Pancreas (tissue), 10 donors: ENCODE measurements at places on chromosomes 3 and 15. TPM values are rescaled to one million over a fixed set of nuclear protein-coding genes. Genes with fewer than 3 reads are reported as not detected.

GRCh38 chr3:67094167-67094566 lies 96.1 kb downstream of the KBTBD8 start:
- H3K27me3 ChIP-seq, result no peaks in the 10 kb centered on the region
- H3K4me1 ChIP-seq, result no peaks in the 10 kb centered on the region
- no peak for DNase-seq
- H3K4me3 ChIP-seq, result no peak overlapping the region

- no peaks in the 10 kb centered on the region for H3K27me3 ChIP-seq
- no peak for DNase-seq
- H3K27ac ChIP-seq, result no peak overlapping the region
- H3K4me3 ChIP-seq, result no peak overlapping the region
These were observed 141.2 kb downstream of the SERPINI1 start for GRCh38 chr3:167876620-167877281.

DNA sequence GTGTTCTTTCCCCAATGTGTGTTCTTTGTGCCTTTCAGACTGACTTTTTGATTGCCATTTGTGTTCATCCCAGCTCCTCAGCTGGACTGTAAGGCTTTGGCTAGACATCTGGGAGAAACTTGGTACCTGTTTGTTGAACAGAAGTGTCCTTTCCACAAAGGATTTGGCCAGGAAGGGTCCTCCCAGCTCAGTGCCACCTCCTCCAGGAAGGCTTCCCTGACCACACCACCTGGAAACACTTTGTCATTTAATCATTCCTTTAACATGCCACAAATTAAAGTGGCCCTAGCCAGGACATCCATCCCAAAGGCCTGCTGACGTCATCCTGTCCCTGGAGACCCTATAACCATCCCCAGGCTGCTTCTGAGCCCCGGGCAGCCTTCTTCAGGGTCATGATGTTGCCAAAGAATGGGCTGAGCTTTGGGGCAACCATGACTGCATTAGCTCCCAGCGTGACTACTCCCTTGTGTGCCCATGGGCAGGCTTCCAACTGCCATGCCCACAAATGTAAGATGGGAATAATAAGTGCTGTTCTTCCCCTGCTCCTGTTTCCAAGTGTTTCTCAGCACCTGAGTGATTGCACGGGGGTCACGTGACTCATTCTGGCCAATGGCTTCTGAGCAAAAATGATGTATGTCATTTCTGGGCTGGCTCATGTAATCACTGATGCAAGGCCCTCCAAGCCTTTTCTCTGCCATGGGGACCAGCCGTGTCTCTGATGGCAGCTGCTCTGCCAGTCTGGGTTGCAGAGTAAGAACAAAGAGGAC lies 112.5 kb upstream of the SMAD3 start:
- no peaks in the 10 kb centered on the region for H3K27me3 ChIP-seq
- H3K4me3 ChIP-seq, result no peak overlapping the region
- no peaks in the 10 kb centered on the region for H3K36me3 ChIP-seq
- DNase-seq, result no peak
- H3K27ac ChIP-seq, result no peak overlapping the region

The TMCO5A gene
- not detected for polyA plus RNA-seq

DNA sequence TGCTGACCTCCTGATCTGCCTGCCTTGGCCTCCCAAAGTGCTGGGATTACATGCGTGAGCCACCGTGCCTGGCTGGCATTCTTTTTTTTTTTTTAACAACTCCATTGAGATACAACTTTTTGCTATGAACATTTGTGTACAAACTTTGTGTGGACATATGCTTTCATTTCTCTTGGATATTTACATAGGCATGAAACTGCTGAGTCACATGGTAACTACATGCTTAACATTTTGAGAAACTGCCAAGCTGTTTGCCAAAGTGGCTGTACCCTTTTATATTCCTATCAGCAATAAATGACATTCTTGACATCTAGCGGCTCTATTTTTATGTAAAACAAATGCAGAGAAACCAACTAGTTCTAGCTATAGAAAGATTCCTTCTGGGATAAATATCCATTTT lies 8.7 kb upstream of the YEATS2 start:
- no peak overlapping the region for H3K4me3 ChIP-seq
- H3K4me1 ChIP-seq, result no peaks in the 10 kb centered on the region
- H3K27ac ChIP-seq, result no peak overlapping the region
- no peak for DNase-seq
- H3K36me3 ChIP-seq, result no peaks in the 10 kb centered on the region

The LRRC31 gene
- polyA plus RNA-seq, result not detected

- no peaks in the 10 kb centered on the region for H3K27me3 ChIP-seq
- H3K4me1 ChIP-seq, result no peaks in the 10 kb centered on the region
- no peak overlapping the region for H3K4me3 ChIP-seq
- no peak for DNase-seq
- H3K36me3 ChIP-seq, result no peaks in the 10 kb centered on the region
These were observed 95.6 kb upstream of the BCL6 start for GRCh38 chr3:187840856-187841255.

- H3K36me3 ChIP-seq, result peaks cover 40% of the 10 kb centered on the region
- no peaks in the 10 kb centered on the region for H3K27me3 ChIP-seq
- DNase-seq, result no peak
- H3K4me1 ChIP-seq, result no peaks in the 10 kb centered on the region
These were observed 32.5 kb downstream of the PLXNA1 start for GRCh38 chr3:127015282-127016042.

The ADAMTS7 gene
- polyA plus RNA-seq, result 1.4 TPM

GRCh38 chr3:58034738-58035523 lies 26.7 kb downstream of the FLNB start:
- H3K27me3 ChIP-seq, result no peaks in the 10 kb centered on the region
- H3K4me3 ChIP-seq, result no peak overlapping the region
- H3K36me3 ChIP-seq, result no peaks in the 10 kb centered on the region
- no peak for DNase-seq

- H3K4me3 ChIP-seq, result no peak overlapping the region
- no peaks in the 10 kb centered on the region for H3K4me1 ChIP-seq
- DNase-seq, result no peak
- peaks cover 3% of the 10 kb centered on the region for H3K27me3 ChIP-seq
- H3K27ac ChIP-seq, result no peak overlapping the region
These were observed 963.5 kb downstream of the NTRK3 start for GRCh38 chr15:87293031-87293430.

The PRTG gene
- 0.08 TPM for polyA plus RNA-seq

The TEX55 gene
- not detected for polyA plus RNA-seq

The ATP13A5 gene
- 0.38 TPM for polyA plus RNA-seq

- DNase-seq, result no peak
- H3K27ac ChIP-seq, result no peak overlapping the region
- no peaks in the 10 kb centered on the region for H3K4me1 ChIP-seq
- no peak overlapping the region for H3K4me3 ChIP-seq
- H3K36me3 ChIP-seq, result no peaks in the 10 kb centered on the region
These were observed 13.0 kb downstream of the CYP1A1 start for GRCh38 chr15:74712311-74712710.
